Left forelimb (tissue), 1 donor: ENCODE measurements at places on chromosomes 12 and 14.

- no peak for DNase-seq
These were observed 238.9 kb downstream of the PHLDA1 start for GRCh38 chr12:75792687-75793086.

DNA sequence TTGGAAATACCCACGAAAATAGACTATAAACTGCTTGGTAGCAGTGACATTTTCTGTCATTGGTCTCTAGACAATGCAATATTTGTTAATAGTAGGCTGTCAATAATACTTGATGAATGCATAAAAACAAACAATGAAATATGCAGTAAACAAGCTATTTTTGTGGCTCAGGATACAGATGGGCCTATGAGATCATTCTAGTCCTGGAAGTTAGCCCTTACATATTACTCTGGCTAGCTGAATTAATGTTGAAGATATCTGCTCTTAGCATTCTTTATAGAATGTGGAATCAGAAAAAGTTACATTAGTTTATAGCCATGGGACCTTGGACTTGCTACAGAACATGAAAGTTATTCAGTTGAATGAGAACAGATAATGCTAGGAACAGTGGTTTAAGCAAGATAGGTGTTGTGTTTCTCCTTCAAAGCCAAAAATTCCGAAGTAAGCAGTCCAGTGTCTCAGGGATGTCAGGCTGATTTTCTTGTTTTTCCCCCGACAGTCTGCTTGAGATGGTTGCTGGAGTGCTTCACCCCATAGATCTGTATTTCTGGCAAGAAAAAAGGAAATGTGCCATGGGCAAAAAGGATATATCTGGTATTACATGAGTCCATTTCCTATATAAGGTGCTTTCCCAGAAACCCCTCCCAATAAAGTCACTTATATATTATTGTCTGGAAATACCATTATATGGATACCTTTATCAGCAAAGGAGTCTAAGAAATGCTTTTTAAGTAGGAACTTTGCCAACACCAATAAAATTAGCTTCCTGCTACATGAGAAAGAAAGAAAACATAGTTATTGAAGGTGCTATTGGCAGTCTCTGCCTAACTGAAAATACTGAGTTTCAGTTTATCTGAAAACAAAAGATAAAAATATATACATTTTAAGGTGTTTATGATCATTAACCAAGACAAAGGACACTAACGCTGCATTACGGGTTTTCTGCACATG is 619.4 kb upstream of the ATP2B1 start:
- DNase-seq, result no peak

GRCh38 chr12:106907411-106907810 is 48.3 kb upstream of the TMEM263 start:
- DNase-seq, result no peak

DNA sequence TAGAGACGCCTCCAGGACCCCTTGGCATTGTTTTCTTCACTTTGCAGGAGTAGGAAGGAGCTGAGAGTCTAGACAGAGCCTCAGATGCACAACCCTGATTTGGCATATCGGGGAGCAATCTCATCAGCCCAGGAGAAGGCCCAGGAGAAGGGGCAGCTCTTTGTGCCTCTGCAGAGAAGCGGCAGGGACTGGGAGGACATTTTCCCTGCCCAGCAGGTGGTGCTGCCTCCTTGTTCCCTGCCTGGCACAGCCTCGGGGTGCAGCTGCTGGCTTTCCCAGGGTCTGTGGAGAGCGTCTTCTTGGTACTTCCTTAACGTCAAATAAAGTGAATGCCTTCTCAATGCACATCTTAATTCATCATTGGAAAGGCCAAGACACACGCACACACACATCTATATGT is 419.5 kb downstream of the TMEM121 start:
- no peak for DNase-seq

DNA sequence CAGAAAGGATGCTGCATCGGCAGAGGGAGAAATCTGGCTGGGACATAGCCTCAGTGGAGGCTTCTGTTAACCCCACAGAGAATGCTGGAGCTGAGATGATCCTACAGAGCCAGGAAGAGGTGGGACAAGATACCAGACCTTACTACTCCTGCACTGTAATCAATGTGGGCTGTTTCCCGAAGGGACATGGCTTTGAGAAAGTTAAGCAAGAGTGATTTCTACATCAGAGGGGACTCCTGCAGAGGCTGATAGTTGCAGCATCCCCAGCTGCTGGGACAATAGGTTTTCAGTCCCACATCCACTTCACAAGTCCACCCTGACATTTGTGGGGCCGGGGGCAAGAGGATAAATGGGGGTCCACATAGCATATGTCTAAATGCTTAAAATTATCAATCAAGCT is 22.5 kb upstream of the CMKLR1 start:
- no peak for DNase-seq

DNA sequence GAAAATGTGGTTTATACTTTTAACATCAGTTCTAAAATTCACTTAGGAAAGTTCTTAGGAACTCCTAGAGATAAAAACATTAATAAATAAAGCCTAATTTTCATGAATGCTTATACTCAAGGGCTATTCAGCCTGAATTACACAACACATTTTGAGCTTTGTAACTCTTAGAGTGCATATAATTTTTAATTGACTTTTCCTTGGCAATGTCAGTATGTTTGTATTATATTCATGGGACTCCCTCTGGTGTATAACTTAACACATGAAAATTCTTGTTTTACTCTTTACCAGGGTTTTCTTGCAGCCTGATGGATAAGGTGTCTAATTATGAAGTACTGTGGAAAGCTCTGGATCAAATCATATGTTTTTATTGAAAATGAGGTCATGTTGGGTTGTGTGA is 150.6 kb upstream of the HMGA2 start:
- DNase-seq, result no peak

- no peak for DNase-seq
These were observed 1.5 kb downstream of the TTC6 start for GRCh38 chr14:37596790-37597472.

GRCh38 chr14:68805414-68805813 is 12.5 kb upstream of the ZFP36L1 start:
- DNase-seq, result no peak

DNA sequence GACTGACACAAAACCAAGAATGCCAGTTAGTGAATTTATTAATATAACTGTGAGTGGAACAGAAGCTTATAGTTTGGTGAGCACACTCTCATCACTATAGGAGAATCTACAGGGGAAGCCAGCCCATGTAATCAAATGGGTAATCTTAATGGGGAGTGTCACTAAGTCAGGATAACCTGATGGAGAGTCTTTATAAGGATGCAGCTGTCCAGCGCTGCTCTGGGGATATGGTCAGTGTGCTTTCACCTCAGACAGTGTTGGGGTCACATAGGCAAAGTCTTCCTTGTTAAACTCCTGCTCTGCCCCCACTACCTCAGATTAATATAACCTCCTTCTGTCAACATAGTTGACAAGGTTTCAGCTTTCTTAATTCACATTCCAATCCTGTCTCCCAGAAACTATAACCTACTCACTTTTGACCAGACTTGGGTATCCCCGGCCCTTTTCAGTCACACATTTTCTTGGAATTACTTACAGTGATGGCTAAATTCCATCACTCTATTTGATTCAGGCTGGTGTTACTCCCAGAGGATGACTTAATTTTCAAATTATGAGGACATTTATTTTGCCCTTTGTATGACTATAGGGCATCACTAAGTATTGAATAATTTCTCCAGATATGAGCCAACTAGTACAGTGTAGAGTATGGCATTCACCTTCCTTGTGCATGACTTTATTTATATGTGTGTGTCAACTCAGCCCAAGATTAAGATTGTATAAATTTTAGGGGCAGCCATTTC is 13.2 kb downstream of the STK38L start:
- DNase-seq, result no peak

- no peak for DNase-seq
These were observed 472.2 kb downstream of the RAD51B start for GRCh38 chr14:68291820-68292219.

DNA sequence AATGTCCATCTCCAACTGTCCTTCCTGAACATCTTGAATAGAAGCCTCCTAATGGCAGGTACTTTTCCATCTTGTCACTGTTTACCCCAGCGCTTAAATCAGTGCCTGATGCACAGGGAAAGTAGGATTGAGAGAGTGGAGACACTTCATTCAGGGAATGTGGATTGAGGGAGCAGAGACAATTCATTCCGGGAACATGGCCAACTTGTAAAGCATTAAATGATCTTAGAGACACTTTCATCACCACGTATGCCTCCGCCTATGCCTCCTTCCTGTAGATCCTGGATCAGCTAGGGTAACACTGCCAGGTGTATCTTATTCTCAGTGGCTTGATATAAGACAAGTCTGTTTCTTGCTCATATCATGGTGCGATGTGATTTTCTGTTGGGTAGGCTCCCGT is 67.6 kb upstream of the CSRP2 start:
- DNase-seq, result no peak

GRCh38 chr12:119838826-119839600 is 38.1 kb downstream of the CIT start:
- DNase-seq, result no peak

GRCh38 chr14:54814076-54814475 is 88.5 kb downstream of the GCH1 start:
- DNase-seq, result no peak

DNA sequence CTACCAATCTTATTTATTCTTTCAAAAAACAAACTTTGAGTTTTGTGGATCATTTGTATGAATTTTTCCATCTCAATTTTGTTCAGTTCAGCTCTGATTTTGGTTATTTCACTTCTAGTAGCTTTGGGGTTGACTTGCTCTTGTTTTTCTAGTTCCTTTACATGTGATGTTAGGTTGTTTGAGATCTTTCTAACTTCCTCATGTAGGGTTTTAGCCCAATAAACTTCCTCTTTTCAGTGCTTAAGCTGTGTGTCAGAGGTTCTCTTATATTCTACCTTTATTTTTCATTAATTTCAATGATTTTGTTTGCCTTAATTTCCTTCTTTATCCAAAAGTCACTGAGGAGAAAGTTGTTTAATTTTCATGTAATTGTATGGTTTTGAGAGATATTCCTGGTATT is 860.4 kb upstream of the FBXO33 start:
- DNase-seq, result no peak

- DNase-seq, result no peak
These were observed 10.5 kb downstream of the LARP4 start for GRCh38 chr12:50411051-50411660.

DNA sequence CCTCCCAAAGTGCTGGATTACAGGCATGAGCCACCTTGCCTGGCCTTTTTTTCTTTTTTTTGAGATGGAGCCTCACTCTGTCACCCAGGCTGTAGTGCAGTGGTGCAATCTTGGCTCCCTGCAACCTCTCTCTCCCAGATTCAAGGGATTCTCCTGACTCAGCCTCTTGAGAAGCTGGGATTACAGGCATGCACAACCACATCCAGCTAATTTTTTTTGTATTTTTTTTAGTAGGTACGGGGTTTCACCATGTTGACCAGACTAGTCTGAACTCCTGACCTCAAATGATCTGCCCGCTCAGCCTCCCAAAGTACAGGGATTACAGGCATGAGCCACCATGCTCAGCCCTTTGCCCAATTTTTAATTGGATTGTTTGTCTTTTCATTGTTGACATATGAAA is 58.0 kb downstream of the SINHCAF start:
- no peak for DNase-seq

DNA sequence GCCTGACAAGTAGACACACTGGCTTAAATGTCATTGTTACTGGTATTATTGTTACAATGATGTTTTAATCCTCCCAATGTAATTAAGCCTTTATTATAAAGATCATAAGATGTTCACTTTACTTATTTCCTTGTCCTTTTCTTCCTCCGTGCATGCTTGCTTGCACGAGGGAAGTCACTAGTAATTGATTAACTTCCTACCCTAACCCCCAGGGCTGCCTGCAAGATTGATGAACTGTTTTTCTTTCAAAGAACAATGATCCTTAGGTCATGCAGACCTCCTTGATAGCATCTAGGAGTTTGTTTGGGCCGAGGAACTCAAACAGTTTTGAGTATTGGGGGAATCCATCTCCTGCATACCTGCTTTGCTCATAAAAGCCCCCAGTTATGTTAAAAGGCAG is 43.0 kb downstream of the GLRX5 start:
- DNase-seq, result no peak

DNA sequence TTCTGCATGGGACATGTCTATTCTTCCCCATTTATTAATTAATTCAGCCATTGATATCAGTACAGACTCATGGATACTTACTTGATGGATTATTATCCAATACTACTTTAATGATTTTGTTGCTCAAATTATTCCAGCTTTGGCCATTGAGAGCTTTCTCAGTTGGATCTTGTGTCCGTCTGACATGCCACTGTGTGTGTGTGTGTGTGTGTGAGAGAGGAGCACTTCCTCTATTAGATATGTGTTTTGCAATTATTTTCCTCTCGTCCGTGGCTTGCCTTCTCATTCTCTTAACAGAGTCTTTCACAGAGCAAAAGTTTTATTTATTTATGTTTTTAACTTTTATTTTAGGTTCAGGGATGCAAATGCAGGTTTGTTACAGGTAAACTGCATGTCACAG is 194.2 kb downstream of the ADGRD1 start:
- no peak for DNase-seq

DNA sequence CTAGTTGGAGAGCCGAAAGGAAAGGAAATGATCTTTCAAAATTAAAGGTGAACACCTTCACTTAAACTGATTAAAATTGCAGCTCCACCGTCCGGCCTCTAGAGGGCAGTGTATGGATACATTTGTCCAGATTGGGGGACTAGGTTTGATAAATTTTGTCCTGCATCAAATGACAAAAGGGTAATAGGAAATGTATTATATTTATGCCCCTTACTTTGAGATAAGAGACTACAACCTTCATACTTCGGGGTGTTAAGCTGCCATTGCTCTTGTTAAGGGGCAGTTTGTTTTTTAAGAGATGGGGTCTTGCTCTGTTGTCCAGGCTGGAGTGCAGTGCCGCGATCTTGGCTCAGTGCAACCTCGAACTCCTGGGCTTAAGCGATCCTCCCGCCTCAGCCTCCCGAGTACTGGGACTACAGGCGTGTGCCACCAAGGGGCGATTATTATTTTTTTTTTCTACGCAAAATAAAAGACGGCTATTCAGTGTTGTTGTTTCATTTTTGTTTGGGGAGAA is 818 bp upstream of the SUOX start:
- DNase-seq, result no peak

GRCh38 chr12:64611341-64612284 is 1.3 kb downstream of the RASSF3 start:
- peak; percentile 66 for DNase-seq

GRCh38 chr14:23033801-23034497 is 751 bp downstream of the PSMB5 start:
- no peak for DNase-seq

DNA sequence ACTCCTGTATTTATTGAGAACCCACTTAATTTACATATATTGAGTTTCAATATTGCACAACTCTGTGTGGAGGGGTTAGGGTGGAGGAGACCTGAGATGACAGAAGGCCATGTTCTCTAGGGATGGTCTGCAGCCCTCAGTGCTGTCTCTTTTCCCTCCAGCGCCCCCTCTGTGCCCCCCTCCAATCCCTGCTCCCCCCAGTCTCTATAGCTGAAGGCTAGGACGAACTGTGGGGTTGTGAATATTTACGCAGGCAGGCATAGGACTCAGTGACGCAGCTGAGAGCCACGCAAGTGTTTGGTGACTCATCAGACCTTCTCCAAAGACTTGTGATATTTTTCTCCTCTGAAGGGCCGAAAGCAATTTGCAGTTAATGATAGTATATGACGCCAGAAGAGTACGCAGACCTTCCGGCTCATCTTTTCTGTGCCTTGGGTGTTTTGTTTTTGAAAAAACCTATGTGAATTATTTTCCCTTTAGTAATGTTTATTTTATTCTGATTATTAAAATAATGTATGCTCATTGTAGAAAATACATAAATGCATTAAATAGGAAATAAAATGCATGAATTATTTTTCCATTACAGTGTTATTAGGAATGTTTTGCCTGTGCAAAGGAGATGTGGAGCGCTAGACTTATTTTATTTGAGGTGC is 85.3 kb downstream of the SLC25A47 start:
- no peak for DNase-seq
